ENCODE measurements at places on chromosomes 1 and 21. TPM values are rescaled to one million over a fixed set of nuclear protein-coding genes. Genes with fewer than 3 reads are reported as not detected.

The LDLRAD1 gene
- not detected for total RNA-seq

- no peaks in the 10 kb centered on the region for H3K27me3 ChIP-seq
- H3K4me3 ChIP-seq = no peak overlapping the region
- H3K27ac ChIP-seq = no peak overlapping the region
- DNase-seq = no peak
- no peaks in the 10 kb centered on the region for H3K36me3 ChIP-seq
Observed at GRCh38 chr1:25068829-25069228, 138.8 kb upstream of the RUNX3 start.

DNA sequence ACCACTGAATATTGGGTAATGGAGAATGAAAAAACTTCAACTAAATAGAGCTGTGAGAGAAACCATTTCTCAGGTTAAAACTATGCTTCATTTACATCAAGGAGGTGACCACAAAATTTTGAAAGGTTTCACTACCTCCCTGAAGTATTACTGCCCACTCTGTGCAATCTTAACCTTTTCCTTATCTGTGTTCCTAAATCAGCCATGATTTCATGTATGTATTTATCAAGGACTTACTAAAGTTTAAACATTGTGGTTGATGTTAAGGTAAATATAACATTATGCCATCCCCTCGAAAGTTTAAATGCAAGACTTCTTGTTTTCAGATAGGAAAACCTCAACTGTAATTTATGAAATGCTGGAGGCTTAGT lies 84.4 kb downstream of the CLEC20A start:
- H3K4me1 ChIP-seq = no peaks in the 10 kb centered on the region
- H3K27me3 ChIP-seq = no peaks in the 10 kb centered on the region
- no peaks in the 10 kb centered on the region for H3K36me3 ChIP-seq
- H3K4me3 ChIP-seq = no peak overlapping the region
- no peak for DNase-seq

GRCh38 chr1:31718327-31718897 lies 14.6 kb upstream of the COL16A1 start:
- no peak overlapping the region for H3K27ac ChIP-seq
- no peak for DNase-seq
- H3K4me1 ChIP-seq = no peaks in the 10 kb centered on the region
- no peaks in the 10 kb centered on the region for H3K27me3 ChIP-seq

The RCAN3 gene
- total RNA-seq = 15.2 TPM

DNA sequence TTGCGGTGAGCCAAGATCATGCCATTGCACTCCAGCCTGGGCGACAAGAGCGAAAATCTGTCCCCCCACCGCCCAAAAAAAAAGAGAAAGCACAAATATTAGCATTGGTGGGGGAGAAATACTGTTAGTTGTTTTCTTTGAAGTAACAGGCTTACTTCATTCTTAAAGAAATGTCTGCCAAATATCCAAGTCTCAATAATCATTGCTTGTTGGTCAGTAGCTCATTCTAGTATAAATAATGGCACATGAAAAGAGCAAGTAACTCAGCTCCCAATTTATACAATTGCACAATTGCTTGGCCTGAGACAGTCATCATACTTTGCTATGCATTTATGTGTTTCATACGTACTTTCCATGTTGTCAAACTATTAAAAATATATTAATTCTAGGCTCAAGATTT lies 499.2 kb upstream of the PLXNA2 start:
- no peaks in the 10 kb centered on the region for H3K4me1 ChIP-seq
- no peaks in the 10 kb centered on the region for H3K36me3 ChIP-seq
- DNase-seq = no peak

The F13B gene
- not detected for total RNA-seq

DNA sequence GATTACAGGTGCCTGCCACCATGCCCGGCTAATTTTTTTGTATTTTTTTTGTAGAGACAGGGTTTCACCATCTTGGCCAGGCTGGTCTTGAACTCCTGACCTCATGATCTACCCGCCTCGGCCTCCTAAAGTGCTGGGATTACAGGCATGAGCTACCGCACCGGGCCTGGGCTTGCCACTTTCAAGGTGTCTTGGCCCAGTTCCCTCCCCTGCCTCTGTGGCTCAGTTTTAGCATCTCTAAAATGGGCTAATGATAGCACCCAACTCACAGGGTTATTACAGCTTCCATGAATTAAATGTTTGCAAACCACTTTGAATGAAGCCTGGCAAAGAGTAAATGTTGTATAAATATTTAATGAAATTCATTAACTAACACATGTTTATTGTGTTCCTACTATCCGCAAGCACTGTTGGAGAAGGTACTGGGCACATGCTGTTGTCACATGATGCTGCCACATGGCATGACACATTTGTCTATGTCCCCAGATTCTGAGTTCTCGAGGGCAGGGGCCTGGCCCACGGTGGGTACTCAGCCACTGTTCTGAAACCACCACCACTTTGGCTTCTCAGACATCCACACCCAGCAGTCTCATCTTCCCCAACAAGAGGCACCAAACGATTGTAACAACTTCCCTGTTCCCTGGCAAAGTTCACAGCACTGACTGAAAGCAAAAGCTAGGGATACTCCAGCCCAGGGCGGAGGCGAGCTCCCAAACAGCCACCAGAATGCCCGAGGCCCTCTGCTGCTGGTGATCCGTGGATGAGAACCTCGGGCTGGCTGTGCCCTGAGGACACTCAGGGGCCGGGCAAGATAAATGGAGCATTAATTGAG lies 9.7 kb downstream of the IFFO2 start:
- no peaks in the 10 kb centered on the region for H3K27me3 ChIP-seq
- H3K27ac ChIP-seq = no peak overlapping the region
- H3K36me3 ChIP-seq = no peaks in the 10 kb centered on the region

The WNT2B gene
- total RNA-seq = 0.90 TPM

- no peak overlapping the region for H3K27ac ChIP-seq
- H3K4me1 ChIP-seq = peaks cover 17% of the 10 kb centered on the region
- H3K36me3 ChIP-seq = no peaks in the 10 kb centered on the region
- no peak overlapping the region for H3K4me3 ChIP-seq
- H3K27me3 ChIP-seq = no peaks in the 10 kb centered on the region
- DNase-seq = no peak
Observed at GRCh38 chr1:63924600-63924999, 150.8 kb downstream of the ROR1 start.

The LENEP gene
- 1.3 TPM for total RNA-seq

- no peak overlapping the region for H3K27ac ChIP-seq
- no peak overlapping the region for H3K4me3 ChIP-seq
- peaks cover 12% of the 10 kb centered on the region for H3K4me1 ChIP-seq
- H3K27me3 ChIP-seq = no peaks in the 10 kb centered on the region
Observed at GRCh38 chr1:25758466-25759070, 41.4 kb upstream of the SELENON start.

GRCh38 chr1:12595757-12596006 lies 22.3 kb downstream of the DHRS3 start:
- H3K27me3 ChIP-seq = peaks cover 2% of the 10 kb centered on the region
- H3K36me3 ChIP-seq = no peaks in the 10 kb centered on the region
- H3K4me1 ChIP-seq = peaks cover 18% of the 10 kb centered on the region
- H3K4me3 ChIP-seq = peak overlapping the region; percentile 38
- peak; percentile 89 for DNase-seq

GRCh38 chr1:228241259-228241658 lies 33.4 kb downstream of the OBSCN start:
- no peaks in the 10 kb centered on the region for H3K4me1 ChIP-seq
- no peak overlapping the region for H3K27ac ChIP-seq
- no peak overlapping the region for H3K4me3 ChIP-seq
- no peaks in the 10 kb centered on the region for H3K27me3 ChIP-seq
- peaks cover 18% of the 10 kb centered on the region for H3K36me3 ChIP-seq
- DNase-seq = no peak

- no peaks in the 10 kb centered on the region for H3K36me3 ChIP-seq
- H3K27ac ChIP-seq = no peak overlapping the region
- no peaks in the 10 kb centered on the region for H3K27me3 ChIP-seq
- no peaks in the 10 kb centered on the region for H3K4me1 ChIP-seq
- no peak for DNase-seq
Observed at GRCh38 chr1:78073441-78073840, 27.7 kb downstream of the GIPC2 start.

The PTPN22 gene
- not detected for total RNA-seq

GRCh38 chr1:27102707-27103468 lies 52.0 kb downstream of the SLC9A1 start:
- no peak overlapping the region for H3K4me3 ChIP-seq
- no peak overlapping the region for H3K27ac ChIP-seq
- H3K27me3 ChIP-seq = no peaks in the 10 kb centered on the region
- H3K36me3 ChIP-seq = no peaks in the 10 kb centered on the region
- peaks cover 21% of the 10 kb centered on the region for H3K4me1 ChIP-seq

- peaks cover 3% of the 10 kb centered on the region for H3K36me3 ChIP-seq
- DNase-seq = peak; percentile 90
- H3K27ac ChIP-seq = peak within 1 kb of the TSS; percentile 95
- H3K4me1 ChIP-seq = peaks cover 11% of the 10 kb centered on the region
Observed at GRCh38 chr1:154955718-154956543, at the start of gene PBXIP1. TSS of gene PBXIP1 (minus strand) at chr1:154956099. CDS start at chr1:154953721, 2,378 bp downstream.

The GNG4 gene
- total RNA-seq = 96.8 TPM

DNA sequence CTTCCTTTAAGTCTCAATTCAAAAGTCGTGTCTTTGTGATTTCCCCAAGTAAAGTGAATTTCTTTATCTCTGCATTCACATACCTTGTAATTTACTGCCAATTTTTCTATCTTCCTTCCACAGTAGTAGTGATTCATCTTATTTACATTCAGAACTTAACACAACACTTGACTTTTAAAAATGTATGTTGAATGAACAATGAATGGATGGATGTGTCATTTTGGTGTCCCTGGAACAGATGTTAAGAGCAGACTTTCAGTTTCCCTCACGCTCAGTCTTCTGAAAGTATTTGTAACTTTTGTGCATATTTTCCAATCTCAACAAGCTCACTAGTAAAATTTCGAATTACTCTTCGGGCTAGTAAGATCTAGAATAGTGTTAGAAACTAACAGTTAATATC lies 352.0 kb downstream of the HHIPL2 start:
- no peak for DNase-seq
- no peak overlapping the region for H3K27ac ChIP-seq
- no peaks in the 10 kb centered on the region for H3K4me1 ChIP-seq
- no peak overlapping the region for H3K4me3 ChIP-seq

- no peak overlapping the region for H3K27ac ChIP-seq
- H3K36me3 ChIP-seq = no peaks in the 10 kb centered on the region
- H3K4me1 ChIP-seq = no peaks in the 10 kb centered on the region
- DNase-seq = no peak
Observed at GRCh38 chr1:47424336-47424982, 8.4 kb downstream of the FOXE3 start.

The KCNK1 gene
- 10.8 TPM for total RNA-seq

The DENND2D gene
- total RNA-seq = 0.58 TPM

The PRELP gene
- total RNA-seq = 0.19 TPM

The SVBP gene
- 34.2 TPM for total RNA-seq

GRCh38 chr1:108028841-108029388 lies 63.9 kb upstream of the VAV3 start:
- no peak overlapping the region for H3K4me3 ChIP-seq
- no peaks in the 10 kb centered on the region for H3K36me3 ChIP-seq
- no peak for DNase-seq
- H3K27me3 ChIP-seq = no peaks in the 10 kb centered on the region

The RNF2 gene
- 58.9 TPM for total RNA-seq

The CD84 gene
- not detected for total RNA-seq

The CCDC27 gene
- not detected for total RNA-seq

DNA sequence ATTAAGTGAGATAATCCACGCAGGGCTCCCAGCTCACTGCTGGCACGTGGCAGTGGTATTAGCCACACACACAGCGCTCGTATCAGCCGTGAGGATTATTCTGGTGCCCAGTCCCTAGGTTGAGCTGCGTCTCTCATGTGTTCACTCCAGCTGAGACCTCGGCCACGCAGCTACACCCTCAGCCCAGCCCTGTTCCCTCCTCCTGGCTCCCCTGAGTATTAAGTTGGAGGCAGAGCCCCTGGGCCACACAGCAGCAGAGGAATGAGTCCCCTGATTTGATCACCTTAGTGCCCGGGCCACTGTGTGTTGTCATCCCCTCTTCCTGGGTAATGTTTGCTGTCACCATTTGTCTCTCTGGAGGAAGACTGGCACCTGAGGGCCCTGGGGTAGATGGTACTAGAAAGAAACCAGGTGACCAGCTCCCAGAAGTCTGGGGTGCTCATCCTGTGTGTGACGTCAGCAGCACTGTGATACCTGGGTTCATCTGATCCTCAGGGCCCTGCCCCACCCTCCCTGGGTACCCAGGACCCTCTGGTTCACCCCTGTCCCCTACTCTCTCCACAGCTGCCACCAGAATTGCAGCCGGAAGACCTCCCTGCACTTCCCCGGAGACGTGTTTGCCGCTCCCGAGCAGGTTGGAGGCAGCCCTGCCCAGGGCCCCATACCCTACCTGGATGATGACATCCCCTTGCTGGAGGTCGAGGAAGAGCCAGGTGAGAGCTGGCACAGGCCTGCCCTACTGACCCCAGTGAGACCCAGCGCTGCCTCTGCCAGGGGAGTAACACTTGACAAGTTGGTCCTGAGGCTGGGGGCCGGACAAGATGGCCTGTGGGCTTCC lies 40.1 kb downstream of the DISP3 start:
- no peak for DNase-seq
- H3K27me3 ChIP-seq = no peaks in the 10 kb centered on the region
- H3K27ac ChIP-seq = no peak overlapping the region
- no peaks in the 10 kb centered on the region for H3K36me3 ChIP-seq
- no peaks in the 10 kb centered on the region for H3K4me1 ChIP-seq

DNA sequence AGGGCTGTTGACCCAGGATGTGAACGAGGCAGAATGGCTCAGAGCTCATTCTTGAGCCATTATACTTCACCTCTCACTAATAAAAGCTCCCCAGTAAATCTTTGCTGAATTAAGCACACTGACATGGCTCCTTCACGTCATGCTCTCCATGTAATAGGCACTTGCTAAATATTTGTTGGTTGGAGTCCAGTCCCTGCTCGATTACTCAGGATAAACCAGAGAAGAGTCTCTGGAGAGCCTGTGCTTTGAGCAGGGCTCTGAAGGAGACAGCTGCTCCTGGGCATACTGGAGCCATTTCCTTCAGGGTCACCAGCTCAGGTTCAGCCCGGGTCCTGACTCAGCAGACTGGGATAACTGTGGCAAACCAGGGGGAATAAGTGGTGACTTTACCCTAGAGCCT lies 46.9 kb downstream of the HLX start:
- H3K27me3 ChIP-seq = no peaks in the 10 kb centered on the region
- H3K4me3 ChIP-seq = no peak overlapping the region
- H3K27ac ChIP-seq = no peak overlapping the region
- H3K4me1 ChIP-seq = peaks cover 2% of the 10 kb centered on the region

- peak overlapping the region; percentile 14 for H3K4me3 ChIP-seq
- H3K27me3 ChIP-seq = no peaks in the 10 kb centered on the region
- no peaks in the 10 kb centered on the region for H3K36me3 ChIP-seq
- peak; percentile 48 for DNase-seq
- H3K4me1 ChIP-seq = no peaks in the 10 kb centered on the region
Observed at GRCh38 chr1:63294803-63295594, 27.4 kb upstream of the FOXD3 start.

The SLAMF9 gene
- not detected for total RNA-seq

The OLFML2B gene
- 8.4 TPM for total RNA-seq

The FASLG gene
- not detected for total RNA-seq

Measured in H1 (cell line).